ENCODE measurements at places on chromosomes 3 and 15. TPM values are rescaled to one million over a fixed set of nuclear protein-coding genes. Genes with fewer than 3 reads are reported as not detected.
A peak's percentile ranks its signal among the peaks of the same experiment; 100 is the strongest.

GRIP2 gene
- total RNA-seq, result 0.34 TPM

MAGI1 gene
- 38.6 TPM for total RNA-seq

CHCHD4 gene
- 24.6 TPM for total RNA-seq

GRCh38 chr3:136239094-136239493, 11.0 kb upstream of the PCCB start:
- peaks cover 6% of the 10 kb centered on the region for H3K27me3 ChIP-seq
- no peak overlapping the region for H3K4me3 ChIP-seq

GRCh38 chr3:136931606-136932005, 26.2 kb upstream of the IL20RB start:
- no peak overlapping the region for H3K4me3 ChIP-seq
- no peaks in the 10 kb centered on the region for H3K27me3 ChIP-seq
- no peaks in the 10 kb centered on the region for H3K4me1 ChIP-seq
- no peaks in the 10 kb centered on the region for H3K36me3 ChIP-seq
- no peak for DNase-seq

RPL14 gene
- total RNA-seq, result 2,938 TPM

TAGLN3 gene
- total RNA-seq, result 0.64 TPM

GRCh38 chr15:41511331-41511898, 2.2 kb downstream of the LTK start:
- no peaks in the 10 kb centered on the region for H3K36me3 ChIP-seq
- peaks cover 25% of the 10 kb centered on the region for H3K4me1 ChIP-seq
- DNase-seq, result no peak
- H3K27me3 ChIP-seq, result no peaks in the 10 kb centered on the region

MTFMT gene
- total RNA-seq, result 30.4 TPM

- H3K27ac ChIP-seq, result no peak overlapping the region
- no peaks in the 10 kb centered on the region for H3K36me3 ChIP-seq
- no peak overlapping the region for H3K4me3 ChIP-seq
- no peaks in the 10 kb centered on the region for H3K27me3 ChIP-seq
- DNase-seq, result no peak
Observed at GRCh38 chr15:32908135-32908801, 190.5 kb downstream of the GREM1 start.

DNA sequence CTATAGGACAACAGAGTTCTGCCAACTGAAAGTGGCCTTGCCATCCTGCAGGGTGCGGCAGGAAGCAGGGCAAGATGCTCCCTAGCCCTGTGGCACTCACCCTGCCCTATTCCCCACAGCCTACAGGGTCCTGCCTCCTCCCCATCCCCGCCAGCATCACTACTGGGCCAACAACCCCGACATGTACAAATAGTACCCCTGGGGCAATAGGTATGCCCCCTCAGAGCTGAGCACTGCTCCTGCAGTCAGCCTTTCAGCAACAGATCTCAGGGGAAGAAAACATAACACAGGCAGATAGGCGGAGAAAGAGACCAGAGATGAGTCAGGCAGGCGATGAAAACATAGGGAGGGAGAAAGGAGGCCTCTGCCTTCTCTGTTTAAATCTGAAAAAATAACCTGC, 74.7 kb downstream of the XXYLT1 start:
- no peak for DNase-seq
- no peak overlapping the region for H3K4me3 ChIP-seq
- no peaks in the 10 kb centered on the region for H3K27me3 ChIP-seq
- peaks cover 35% of the 10 kb centered on the region for H3K4me1 ChIP-seq

DLG1 gene
- total RNA-seq, result 89.8 TPM

PRSS50 gene
- not detected for total RNA-seq

SOX2 gene
- total RNA-seq, result 0.15 TPM

REC114 gene
- total RNA-seq, result not detected

OR5H1 gene
- not detected for total RNA-seq

- H3K4me1 ChIP-seq, result peaks cover 7% of the 10 kb centered on the region
- H3K27me3 ChIP-seq, result 0 out of 2 replicates have a peak, but pooled peaks cover 4% of the 10 kb centered on the region
- H3K36me3 ChIP-seq, result no peaks in the 10 kb centered on the region
- no peak overlapping the region for H3K4me3 ChIP-seq
- DNase-seq, result no peak
- H3K27ac ChIP-seq, result no peak overlapping the region
Observed at GRCh38 chr3:51717446-51717845, 10.6 kb downstream of the GRM2 start.

DNA sequence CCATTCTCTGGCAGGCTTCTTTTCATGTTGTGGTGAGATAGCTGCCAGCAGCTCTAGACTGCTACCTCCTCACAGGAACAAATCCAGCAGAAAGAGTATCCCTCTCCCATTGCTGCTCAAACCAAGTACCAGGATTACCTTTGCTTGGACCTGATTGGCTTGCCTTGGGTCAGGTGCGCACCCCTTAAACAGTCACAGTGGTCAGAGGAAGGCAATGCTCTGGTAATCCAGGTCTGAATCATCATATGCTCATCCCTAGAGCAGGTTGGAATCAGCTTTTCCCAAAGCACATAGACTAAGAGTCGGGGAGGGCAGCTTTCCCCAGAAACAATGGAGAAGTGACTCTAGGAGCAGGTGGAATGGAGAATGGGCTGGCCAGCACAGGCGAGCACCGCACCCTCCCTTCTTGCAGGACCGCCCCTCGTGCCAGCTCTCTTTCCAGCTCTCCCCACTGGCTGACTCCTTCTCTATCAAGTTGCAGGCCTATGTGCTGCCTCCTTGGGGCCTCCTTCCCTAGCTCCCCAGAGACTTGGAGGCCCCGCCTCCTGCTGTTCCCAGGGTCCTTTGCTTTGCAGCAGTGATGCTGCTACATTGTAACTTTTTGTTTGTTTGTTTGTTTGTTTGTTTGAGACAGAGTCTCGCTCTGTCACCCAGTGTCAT, 29.9 kb upstream of the ADPGK start:
- no peak overlapping the region for H3K4me3 ChIP-seq
- H3K27ac ChIP-seq, result no peak overlapping the region
- H3K27me3 ChIP-seq, result peaks cover 5% of the 10 kb centered on the region
- no peak for DNase-seq
- H3K4me1 ChIP-seq, result no peaks in the 10 kb centered on the region

ZNF717 gene
- 0.12 TPM for total RNA-seq

DNA sequence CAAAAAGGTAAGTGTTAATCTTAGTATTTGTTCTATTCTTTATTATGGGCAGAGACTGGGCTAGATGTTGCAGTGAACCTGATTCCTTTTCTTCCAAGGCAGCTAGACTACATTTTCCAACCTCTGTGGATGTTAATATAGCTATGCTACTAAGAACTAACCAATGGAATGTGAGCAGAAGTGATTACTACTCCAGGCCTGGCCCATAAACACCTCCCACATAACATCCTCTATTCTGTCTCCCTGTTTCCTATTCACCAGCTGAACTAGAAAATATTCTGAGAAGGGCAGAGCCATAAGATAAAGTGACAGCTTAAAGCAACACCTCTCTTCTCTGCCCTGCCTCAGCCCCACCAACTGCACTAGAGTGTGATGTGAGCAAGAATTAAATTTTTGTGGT, 29.4 kb downstream of the CD200R1L start:
- H3K27me3 ChIP-seq, result no peaks in the 10 kb centered on the region
- no peaks in the 10 kb centered on the region for H3K4me1 ChIP-seq
- H3K36me3 ChIP-seq, result no peaks in the 10 kb centered on the region

CASR gene
- not detected for total RNA-seq

- no peaks in the 10 kb centered on the region for H3K27me3 ChIP-seq
- H3K4me1 ChIP-seq, result peaks cover 13% of the 10 kb centered on the region
Observed at GRCh38 chr15:43794269-43795037, 2.3 kb downstream of the SERF2 start.

DNA sequence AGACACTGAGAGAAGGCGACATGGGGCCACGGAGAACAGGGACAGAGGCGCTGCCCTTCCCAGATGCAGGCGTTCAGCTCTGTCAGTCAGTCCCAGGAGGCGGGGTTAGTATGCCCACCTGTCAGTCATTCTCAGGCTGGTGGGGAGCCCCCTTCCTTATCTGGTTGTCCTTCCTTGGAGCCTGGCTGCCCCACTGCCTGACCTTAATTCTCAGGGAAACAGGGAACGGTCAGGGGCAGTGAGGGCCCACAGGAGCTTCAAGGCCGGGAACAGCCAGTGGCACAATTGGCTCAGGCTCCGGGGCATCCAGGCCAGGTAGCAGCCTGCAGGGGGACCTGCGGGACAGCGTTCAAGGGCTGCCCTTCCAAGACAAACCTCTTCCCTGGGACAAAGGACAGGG, 133.2 kb downstream of the CHSY1 start:
- H3K36me3 ChIP-seq, result no peaks in the 10 kb centered on the region
- no peak for DNase-seq
- H3K27ac ChIP-seq, result no peak overlapping the region
- H3K27me3 ChIP-seq, result no peaks in the 10 kb centered on the region
- no peak overlapping the region for H3K4me3 ChIP-seq

DNA sequence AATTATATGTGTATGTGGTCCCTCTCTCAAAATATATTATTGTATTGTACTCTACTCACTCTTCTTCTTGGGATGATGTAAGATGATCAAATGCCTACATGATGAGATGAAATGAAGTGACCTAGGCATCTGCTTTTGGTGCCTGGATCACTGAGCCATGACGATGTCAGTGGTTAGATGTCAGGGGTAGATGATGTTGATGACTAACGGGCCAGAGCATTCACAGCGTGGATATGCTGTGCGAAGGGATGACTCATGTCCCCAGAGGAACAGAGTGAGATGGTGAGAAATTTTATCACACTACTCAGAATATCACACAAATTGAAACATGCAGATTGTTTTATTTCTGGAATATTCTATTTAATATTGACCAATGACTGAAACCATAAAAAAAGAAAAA, 233.9 kb upstream of the CADM2 start:
- DNase-seq, result no peak
- no peak overlapping the region for H3K27ac ChIP-seq
- no peaks in the 10 kb centered on the region for H3K4me1 ChIP-seq
- H3K36me3 ChIP-seq, result no peaks in the 10 kb centered on the region

- H3K36me3 ChIP-seq, result peaks cover 23% of the 10 kb centered on the region
- no peak overlapping the region for H3K4me3 ChIP-seq
- H3K27ac ChIP-seq, result no peak overlapping the region
- no peak for DNase-seq
Observed at GRCh38 chr3:114389156-114389555, 95.3 kb downstream of the TIGIT start.

DNA sequence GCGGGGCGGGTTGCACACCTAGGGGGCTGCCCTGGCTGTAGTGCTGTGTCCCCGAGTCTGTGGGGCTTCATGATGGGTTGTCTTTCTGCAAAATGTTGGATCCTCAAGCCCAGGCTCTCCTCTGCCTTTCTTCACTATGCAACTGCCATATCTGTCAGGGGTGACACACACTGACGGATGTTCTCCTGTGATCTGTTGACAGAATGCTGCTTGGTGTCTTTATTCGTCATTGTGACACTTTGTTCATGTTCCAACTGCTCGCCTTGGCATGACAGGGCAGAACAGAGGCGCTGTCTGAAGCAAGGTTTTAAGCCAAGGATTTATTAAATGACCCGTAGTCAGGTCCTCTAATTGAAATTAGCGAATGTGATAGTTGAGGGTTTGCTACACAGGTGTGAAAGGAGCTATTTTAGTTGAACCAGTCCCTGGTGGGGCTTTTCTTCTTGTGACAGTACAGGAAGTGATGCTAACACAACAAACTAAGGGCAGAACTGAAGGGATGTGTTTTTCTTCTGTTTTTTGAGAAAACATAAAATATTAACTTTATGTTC, 173.4 kb downstream of the MCTP2 start:
- H3K36me3 ChIP-seq, result no peaks in the 10 kb centered on the region
- no peak overlapping the region for H3K27ac ChIP-seq
- no peaks in the 10 kb centered on the region for H3K4me1 ChIP-seq
- no peaks in the 10 kb centered on the region for H3K27me3 ChIP-seq

- H3K4me3 ChIP-seq, result no peak overlapping the region
- no peak for DNase-seq
- H3K36me3 ChIP-seq, result no peaks in the 10 kb centered on the region
Observed at GRCh38 chr3:118476885-118477618, 557.6 kb downstream of the IGSF11 start.

- no peaks in the 10 kb centered on the region for H3K27me3 ChIP-seq
- H3K27ac ChIP-seq, result no peak overlapping the region
- no peak for DNase-seq
- H3K36me3 ChIP-seq, result no peaks in the 10 kb centered on the region
Observed at GRCh38 chr15:63398456-63398855, 16.8 kb upstream of the CA12 start.

DNA sequence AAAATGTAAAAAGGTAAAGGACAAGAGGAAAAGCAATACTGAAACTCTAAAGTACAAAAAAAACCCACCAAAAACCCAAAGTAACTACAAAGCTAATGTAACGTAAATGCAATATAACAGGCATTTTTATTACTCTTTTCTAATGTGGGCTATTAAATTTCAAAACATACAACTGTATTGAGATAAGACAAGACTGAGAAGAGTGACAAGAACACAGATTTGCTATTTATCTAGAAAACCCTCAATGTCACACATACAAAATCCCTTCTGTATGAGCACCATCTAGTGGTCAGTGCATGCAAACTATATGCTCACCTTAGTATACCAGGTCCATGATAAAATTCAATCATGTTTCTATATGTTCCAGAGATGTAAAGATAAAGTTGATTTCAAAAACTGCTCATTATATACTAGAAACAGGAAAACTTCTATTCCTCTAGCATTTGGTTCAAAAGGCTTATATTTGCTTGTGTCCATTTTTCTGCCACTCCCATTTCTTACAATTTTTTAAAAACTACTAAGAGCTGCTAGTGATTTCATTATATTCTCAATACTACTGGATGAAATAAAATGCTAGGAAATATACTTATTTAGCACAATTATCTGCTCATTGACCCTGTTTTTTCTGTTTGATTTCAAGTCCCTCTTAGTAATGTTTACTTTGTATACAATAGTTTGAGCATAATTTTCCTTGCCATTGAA, 111.4 kb downstream of the DLG1 start:
- H3K27ac ChIP-seq, result no peak overlapping the region
- peak; percentile 32 for DNase-seq
- H3K27me3 ChIP-seq, result no peaks in the 10 kb centered on the region
- no peak overlapping the region for H3K4me3 ChIP-seq
- no peaks in the 10 kb centered on the region for H3K4me1 ChIP-seq

DNA sequence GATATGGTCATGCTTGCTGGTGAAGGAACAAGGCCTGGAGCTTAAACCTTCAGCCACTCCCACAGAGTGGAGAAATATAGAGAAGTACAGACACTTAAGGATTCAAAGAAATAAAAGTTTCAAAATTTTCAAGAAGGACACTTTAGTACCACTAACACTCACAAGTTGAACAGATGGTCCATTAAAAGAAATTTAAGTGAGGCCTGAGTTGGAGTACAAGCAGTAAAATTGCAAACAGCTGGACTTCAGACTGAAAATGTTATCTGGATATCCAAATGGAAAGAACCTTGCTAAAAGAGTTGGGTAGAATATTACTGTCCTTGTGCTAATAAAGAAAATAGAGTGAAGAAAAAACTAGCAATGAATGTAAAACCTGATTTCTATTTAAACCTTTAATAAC, 397.1 kb upstream of the KCNMB2 start:
- DNase-seq, result no peak
- no peaks in the 10 kb centered on the region for H3K27me3 ChIP-seq
- no peaks in the 10 kb centered on the region for H3K4me1 ChIP-seq
- no peak overlapping the region for H3K27ac ChIP-seq
- no peak overlapping the region for H3K4me3 ChIP-seq

GNB4 gene
- 0.10 TPM for total RNA-seq

GRCh38 chr3:44976002-44976815, at the start of the genes EXOSC7 and ZDHHC3:
Gene EXOSC7 (plus strand): TSS chr3:44976244. CDS start chr3:44976278, 34 bp downstream.
Gene ZDHHC3 (minus strand): TSS chr3:44976174. CDS start chr3:44959436, 16,738 bp downstream.
- no peaks in the 10 kb centered on the region for H3K27me3 ChIP-seq
- no peaks in the 10 kb centered on the region for H3K36me3 ChIP-seq
- DNase-seq, result peak; percentile 56

GRCh38 chr3:40864146-40864782, 335.0 kb upstream of the CTNNB1 start:
- H3K4me3 ChIP-seq, result no peak overlapping the region
- no peaks in the 10 kb centered on the region for H3K36me3 ChIP-seq
- no peaks in the 10 kb centered on the region for H3K27me3 ChIP-seq
- no peak overlapping the region for H3K27ac ChIP-seq
- DNase-seq, result no peak

All from HCT116 (cell line).